Urinary bladder (tissue), 4 donors: ENCODE measurements at places on chromosomes 16 and 17. TPM values are rescaled to one million over a fixed set of nuclear protein-coding genes. Genes with fewer than 3 reads are reported as not detected.

The ACE gene
- 8.0 TPM for total RNA-seq

The MXRA7 gene
- total RNA-seq = 188 TPM

The ANTKMT gene
- total RNA-seq = 7.9 TPM

The MYH4 gene
- 0.37 TPM for total RNA-seq

The CDRT15 gene
- not detected for total RNA-seq

The PYCARD gene
- total RNA-seq = 21.7 TPM

The NT5C3B gene
- 40.8 TPM for total RNA-seq

The EFNB3 gene
- 3.3 TPM for total RNA-seq

The TMEM238L gene
- total RNA-seq = 4.1 TPM

The HES7 gene
- total RNA-seq = not detected

The MAPT gene
- 3.4 TPM for total RNA-seq

The TMEM88 gene
- 8.1 TPM for total RNA-seq

The CDK3 gene
- 3.5 TPM for total RNA-seq

The RAB26 gene
- total RNA-seq = 0.63 TPM

The TEX14 gene
- 0.11 TPM for total RNA-seq

The RAMP2 gene
- 16.0 TPM for total RNA-seq

The PRAC1 gene
- 7.7 TPM for total RNA-seq

The KRT17 gene
- total RNA-seq = 33.5 TPM

The LHX1 gene
- 0.05 TPM for total RNA-seq

The MT4 gene
- total RNA-seq = not detected

The UMOD gene
- not detected for total RNA-seq

The PARD6A gene
- total RNA-seq = 1.7 TPM

The TBX6 gene
- 0.79 TPM for total RNA-seq
